ENCODE measurements at places on chromosomes 1 and 21. TPM values are rescaled to one million over a fixed set of nuclear protein-coding genes. Genes with fewer than 3 reads are reported as not detected.

Gene PTCH2
- under 0.01 TPM for total RNA-seq

Gene CD34
- total RNA-seq, result 6.6 TPM

Gene BACE2
- 34.5 TPM for total RNA-seq

Gene GMEB1
- total RNA-seq, result 8.5 TPM

Gene TMEM81
- 0.77 TPM for total RNA-seq

Gene PAPPA2
- total RNA-seq, result 7.9 TPM

Gene NAV1
- 56.9 TPM for total RNA-seq

Gene DUSP12
- 17.2 TPM for total RNA-seq

Gene TINAGL1
- 9.1 TPM for total RNA-seq

Gene IBA57
- total RNA-seq, result 2.2 TPM

Gene CDC20
- 2.6 TPM for total RNA-seq

Gene EVI5
- total RNA-seq, result 37.1 TPM

Gene FMO1
- total RNA-seq, result 4.4 TPM

Gene MAGI3
- total RNA-seq, result 7.1 TPM

Gene ST6GALNAC5
- 3.8 TPM for total RNA-seq

Gene PRMT2
- 87.9 TPM for total RNA-seq

Gene OR2L3
- total RNA-seq, result not detected

Gene RPE65
- not detected for total RNA-seq

Gene SYT2
- not detected for total RNA-seq

Gene ZNF695
- total RNA-seq, result 0.60 TPM

Gene IQCC
- total RNA-seq, result 0.94 TPM

Gene RNU1-1
- total RNA-seq, result under 0.01 TPM

Gene INPP5B
- total RNA-seq, result 15.8 TPM

Gene ELF3
- under 0.01 TPM for total RNA-seq

Gene MFSD2A
- 2.8 TPM for total RNA-seq

Gene TRMT13
- total RNA-seq, result 9.2 TPM

Gene RALGPS2
- 26.6 TPM for total RNA-seq

Gene CRYAA
- not detected for total RNA-seq

Gene ANGPTL3
- total RNA-seq, result not detected

Gene CFHR5
- total RNA-seq, result not detected

Gene MSH4
- 0.17 TPM for total RNA-seq

Gene CACNA1S
- total RNA-seq, result 0.94 TPM

Gene RPTN
- total RNA-seq, result not detected

Gene PLA2G4A
- 103 TPM for total RNA-seq

Gene MFAP2
- total RNA-seq, result 118 TPM

Gene RAB29
- total RNA-seq, result 18.0 TPM

Gene SPOCD1
- total RNA-seq, result 3.0 TPM

Gene GBP4
- total RNA-seq, result 0.17 TPM

Gene OR2T2
- not detected for total RNA-seq

Gene ZCCHC17
- total RNA-seq, result 24.2 TPM

Gene OLIG1
- not detected for total RNA-seq

Gene CTH
- 9.0 TPM for total RNA-seq

Gene LHX8
- total RNA-seq, result not detected

Gene CRABP2
- 58.3 TPM for total RNA-seq

Gene KCNQ4
- total RNA-seq, result not detected

Gene PLCH2
- not detected for total RNA-seq

Gene C1orf115
- 3.6 TPM for total RNA-seq

Gene OR2L5
- total RNA-seq, result not detected
